ENCODE measurements at places on chromosomes 11 and 22.

- DNase-seq = no peak
Observed at GRCh38 chr11:47106798-47107411, 69.8 kb downstream of the ARFGAP2 start.

DNA sequence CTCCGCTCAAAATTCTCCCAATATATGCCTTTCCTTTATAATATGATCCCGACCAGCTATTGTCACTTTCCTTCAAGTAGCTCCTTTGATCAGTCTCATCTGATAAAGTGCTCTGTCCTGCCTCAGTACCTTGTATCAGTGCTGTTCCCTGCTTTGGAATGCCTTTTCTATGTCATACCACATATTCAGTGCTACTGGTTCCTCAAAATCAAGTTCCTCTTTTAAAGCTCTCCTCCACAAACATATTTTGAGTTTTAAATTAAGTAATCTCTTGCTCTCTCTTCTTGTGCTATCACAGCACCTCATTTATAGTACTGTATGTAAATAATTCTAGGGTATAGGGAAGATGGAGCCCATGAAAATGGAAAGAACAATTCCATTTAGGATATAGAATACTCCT is 137.1 kb upstream of the CTSC start:
- no peak for DNase-seq

DNA sequence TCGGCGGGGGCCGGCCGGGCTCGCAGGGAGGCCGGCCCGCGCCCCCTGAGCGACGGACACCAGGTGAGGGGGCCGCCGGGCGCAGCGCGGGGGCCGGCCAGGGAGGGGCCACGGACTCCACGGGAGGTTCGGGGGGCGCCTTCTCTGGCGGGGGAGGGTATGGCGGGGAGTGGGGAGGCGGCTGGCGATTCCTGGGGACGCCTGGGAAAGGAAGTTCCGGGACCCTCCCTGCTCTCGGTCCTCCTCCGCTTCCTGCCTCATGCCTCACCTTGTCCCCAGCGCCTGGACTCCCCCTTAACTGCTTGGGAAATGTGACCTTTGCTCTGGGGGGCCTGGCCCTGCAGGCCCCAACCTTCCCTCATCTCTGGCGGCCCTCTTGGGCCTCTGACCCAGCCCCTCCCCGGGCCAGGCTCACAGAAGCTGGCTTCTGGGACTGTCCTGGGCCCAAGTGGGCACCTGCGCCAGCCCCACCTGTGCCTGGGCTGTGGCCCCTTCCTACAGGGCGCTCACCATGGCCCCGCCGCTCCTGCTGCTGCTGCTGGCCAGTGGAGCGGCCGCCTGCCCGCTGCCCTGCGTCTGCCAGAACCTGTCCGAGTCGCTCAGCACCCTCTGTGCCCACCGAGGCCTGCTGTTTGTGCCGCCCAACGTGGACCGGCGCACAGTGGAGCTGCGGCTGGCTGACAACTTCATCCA is 516 bp downstream of the LRFN4 start:
- DNase-seq = no peak

GRCh38 chr11:14454861-14455632 is 44.6 kb downstream of the COPB1 start:
- DNase-seq = peak; percentile 5

DNA sequence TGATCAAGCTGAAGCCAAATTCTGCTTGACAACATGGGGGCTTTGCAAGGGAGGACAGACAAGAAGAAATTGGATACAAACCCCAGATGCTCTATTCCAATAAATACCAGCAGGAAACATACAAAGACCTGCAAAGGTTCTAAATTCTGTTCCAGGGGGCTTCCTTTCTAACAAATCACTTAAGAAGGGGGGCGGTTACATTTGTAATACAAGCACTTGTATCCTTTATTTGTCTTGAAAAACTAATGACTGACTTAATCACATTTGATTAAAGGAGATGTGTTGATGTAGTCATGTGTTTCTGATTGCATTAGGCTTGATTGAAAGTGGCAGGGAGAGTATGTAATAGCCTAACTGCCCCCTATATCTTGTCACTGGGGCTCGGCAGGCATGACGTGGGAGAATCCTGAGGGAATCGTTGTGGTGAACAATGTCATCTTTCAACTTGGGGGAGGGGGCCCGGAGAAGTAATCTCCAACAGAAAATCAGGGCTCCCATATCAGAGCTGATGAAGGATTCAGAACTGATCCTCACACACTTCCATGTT is 361.7 kb downstream of the INSC start:
- DNase-seq = no peak

DNA sequence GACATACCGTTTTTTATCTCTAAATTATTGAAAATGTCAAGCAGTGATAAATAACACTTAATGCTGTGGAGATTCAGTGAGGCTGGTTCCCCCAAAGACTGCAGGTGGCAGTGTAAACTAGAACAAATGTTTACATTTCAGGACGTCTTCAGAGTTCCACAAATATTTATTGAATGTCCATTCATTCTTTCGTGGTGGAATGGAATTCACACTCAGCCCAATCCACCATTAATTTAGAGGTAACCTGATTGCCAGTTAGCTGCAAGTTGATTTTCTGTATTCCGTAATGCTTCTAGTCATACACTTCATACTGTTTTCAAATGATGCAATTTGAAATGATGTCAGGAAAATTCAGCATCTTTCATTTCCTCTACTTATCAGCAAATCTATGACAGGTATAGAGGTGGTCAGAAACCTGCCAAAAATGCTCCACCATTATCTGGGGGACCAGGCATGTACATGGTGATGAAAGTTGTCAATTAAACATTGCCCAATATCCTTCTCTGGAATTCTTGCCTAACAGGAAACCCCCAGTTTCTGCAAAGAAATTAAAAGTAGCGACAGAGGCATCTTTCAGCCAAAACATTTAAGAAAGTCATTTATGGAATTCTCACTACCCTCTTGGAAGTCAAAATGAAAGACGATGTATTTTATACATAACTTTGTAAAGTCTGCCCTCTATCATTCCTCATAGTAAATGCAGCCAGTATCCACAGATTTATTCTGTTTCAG is 94.3 kb upstream of the BMAL1 start:
- no peak for DNase-seq

- no peak for DNase-seq
Observed at GRCh38 chr22:39292031-39292462, 27.4 kb downstream of the RPL3 start.

- no peak for DNase-seq
Observed at GRCh38 chr11:73198677-73199076, 19.4 kb upstream of the P2RY2 start.

- DNase-seq = no peak
Observed at GRCh38 chr22:47121791-47122190, 359.3 kb downstream of the TBC1D22A start.

DNA sequence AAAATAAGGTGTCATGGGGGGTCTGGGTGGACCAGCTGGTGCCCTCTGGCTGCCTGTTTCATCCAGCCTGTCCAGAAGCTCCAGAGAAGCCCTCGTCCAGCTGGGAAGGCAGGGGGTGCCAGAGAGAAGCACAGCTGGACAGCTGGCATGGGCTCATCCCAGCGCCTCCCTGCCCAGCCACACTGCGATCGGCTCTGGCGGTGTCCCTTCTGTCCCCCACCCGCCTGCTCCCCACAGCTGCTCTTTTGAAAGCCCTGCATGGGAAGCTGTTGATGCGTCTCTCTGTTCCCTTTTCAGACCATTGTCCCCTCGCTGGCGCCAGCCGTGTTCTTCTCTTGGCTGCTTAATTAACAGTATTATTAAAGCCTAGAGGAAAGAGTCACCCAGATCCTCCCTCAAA is 86.5 kb downstream of the MN1 start:
- DNase-seq = no peak

GRCh38 chr11:8068605-8069221 is 12.3 kb upstream of the TUB start:
- DNase-seq = no peak

GRCh38 chr11:62487738-62488551 is 58.7 kb downstream of the AHNAK start:
- no peak for DNase-seq

GRCh38 chr11:101442171-101442570 is 141.6 kb downstream of the TRPC6 start:
- DNase-seq = no peak

GRCh38 chr22:37121887-37122591 is 12.5 kb upstream of the TMPRSS6 start:
- no peak for DNase-seq

DNA sequence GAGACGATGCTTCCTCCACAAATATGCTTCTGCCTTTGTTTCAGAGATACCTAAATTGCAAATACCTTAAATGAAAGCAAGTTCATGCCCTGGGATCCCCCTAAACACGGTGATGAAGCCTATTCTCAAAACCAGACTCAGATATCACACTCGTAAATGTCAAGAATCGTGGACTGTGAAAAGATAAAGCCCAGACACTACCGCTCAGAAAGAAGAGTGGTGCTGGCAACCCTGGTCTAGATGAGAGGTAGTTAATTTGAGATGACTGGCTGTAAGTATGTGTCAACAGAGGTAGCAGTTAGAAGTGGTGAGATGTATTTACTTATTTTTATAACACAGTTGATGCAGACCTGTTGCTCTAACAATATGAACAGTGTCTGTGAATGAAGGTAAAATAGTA is 2.5 kb downstream of the OVCH2 start:
- DNase-seq = no peak

- DNase-seq = no peak
Observed at GRCh38 chr11:4865855-4866254, 15.8 kb upstream of the OR51T1 start.

GRCh38 chr11:20353829-20354434 is 9.6 kb upstream of the HTATIP2 start:
- no peak for DNase-seq

DNA sequence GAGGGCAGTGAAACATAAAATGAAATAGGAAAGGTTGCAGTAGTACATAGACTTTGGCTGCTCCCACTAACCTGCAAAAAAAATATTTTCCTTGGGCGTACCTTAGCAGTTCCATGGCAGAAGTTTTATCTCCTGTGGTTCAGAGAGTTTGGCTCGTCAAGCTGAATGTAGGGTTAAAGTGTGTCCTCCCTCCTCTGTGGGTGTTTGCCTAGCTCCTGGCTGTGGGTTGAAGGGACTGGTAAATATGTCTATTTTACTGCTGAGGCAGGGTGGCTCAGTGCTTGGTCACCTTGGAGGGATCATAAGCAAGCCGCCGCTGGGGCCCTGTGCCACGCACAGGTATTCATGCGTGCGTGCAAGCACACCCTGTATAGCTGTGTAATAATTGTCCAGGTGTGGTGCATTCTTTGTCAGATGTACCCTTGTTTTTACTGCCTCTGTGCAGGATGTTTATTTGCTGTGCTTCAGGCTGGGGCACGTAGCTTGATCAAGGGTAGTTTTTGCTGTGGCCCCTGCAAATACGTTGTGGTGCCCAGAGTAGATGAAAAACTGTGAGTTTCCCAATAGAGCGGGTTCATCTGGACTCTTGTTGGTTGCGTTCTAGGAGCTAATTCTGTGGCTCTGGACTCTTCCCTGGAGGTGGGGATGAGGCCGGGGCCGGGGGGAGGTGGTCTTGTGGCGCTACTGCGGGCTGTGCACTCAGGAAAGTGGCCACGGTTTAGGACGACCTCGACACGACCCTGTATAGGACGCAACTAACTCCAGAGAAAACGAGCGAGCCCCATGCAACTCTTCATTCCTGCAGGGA is 732 bp upstream of the SORL1 start:
- no peak for DNase-seq
